Small intestine (tissue), 16 donors: ENCODE measurements at places on chromosomes 4 and X. TPM values are rescaled to one million over a fixed set of nuclear protein-coding genes. Genes with fewer than 3 reads are reported as not detected.
A peak's percentile ranks its signal among the peaks of the same experiment; 100 is the strongest.

Gene PPM1K
- 5.5 TPM for polyA plus RNA-seq

Gene APLN
- polyA plus RNA-seq: 1.2 TPM

- no peaks in the 10 kb centered on the region for H3K36me3 ChIP-seq
- H3K4me1 ChIP-seq: no peaks in the 10 kb centered on the region
- H3K4me3 ChIP-seq: no peak overlapping the region
- no peak overlapping the region for H3K27ac ChIP-seq
Measured at GRCh38 chr4:158051401-158052235, 121.2 kb downstream of the GASK1B start.

Gene DNAAF6
- polyA plus RNA-seq: not detected

GRCh38 chr4:40992472-40993295, 221.7 kb downstream of the APBB2 start:
- H3K4me1 ChIP-seq: no peaks in the 10 kb centered on the region
- H3K36me3 ChIP-seq: no peaks in the 10 kb centered on the region
- no peak for DNase-seq
- H3K4me3 ChIP-seq: no peak overlapping the region
- no peaks in the 10 kb centered on the region for H3K27me3 ChIP-seq
- H3K27ac ChIP-seq: no peak overlapping the region

DNA sequence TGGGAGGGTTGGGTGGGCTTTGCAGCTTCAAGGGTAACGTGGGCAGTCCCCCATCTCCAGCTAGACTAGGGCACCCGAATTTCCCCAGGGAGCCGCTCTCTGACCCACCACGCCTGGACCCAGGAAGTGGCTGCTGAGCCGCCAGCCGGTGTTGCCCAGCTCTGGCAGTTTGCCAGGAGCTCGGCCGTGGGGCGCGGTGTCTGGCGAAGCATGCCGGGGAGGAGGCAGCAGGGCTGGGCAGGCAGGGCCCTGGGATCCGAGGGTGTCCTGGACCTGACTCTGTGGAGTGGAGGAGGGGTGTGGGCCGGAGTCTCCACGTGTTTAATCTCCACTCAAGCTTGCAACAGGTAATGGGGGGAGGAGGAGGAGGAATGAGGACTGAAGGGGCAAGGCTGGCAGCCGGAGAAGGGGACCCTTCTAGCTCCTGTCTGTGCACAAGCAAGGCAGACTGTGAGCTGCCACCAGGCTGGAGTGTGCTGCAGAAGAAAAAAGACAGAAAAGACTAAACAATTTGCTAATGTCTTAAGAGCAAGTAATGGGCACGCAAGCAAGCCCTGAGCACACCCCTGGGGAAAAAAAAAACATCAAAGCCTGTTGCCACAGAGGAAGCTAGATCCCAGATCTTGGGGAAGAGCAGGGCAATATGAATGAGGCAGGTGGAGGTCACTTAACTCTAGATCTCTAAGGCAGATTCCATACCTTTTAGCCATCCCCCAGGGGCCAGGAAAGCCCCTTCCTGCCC, 2.4 kb downstream of the LONRF3 start:
- DNase-seq: peak; percentile 78
- peaks cover 25% of the 10 kb centered on the region for H3K27me3 ChIP-seq
- no peaks in the 10 kb centered on the region for H3K36me3 ChIP-seq

DNA sequence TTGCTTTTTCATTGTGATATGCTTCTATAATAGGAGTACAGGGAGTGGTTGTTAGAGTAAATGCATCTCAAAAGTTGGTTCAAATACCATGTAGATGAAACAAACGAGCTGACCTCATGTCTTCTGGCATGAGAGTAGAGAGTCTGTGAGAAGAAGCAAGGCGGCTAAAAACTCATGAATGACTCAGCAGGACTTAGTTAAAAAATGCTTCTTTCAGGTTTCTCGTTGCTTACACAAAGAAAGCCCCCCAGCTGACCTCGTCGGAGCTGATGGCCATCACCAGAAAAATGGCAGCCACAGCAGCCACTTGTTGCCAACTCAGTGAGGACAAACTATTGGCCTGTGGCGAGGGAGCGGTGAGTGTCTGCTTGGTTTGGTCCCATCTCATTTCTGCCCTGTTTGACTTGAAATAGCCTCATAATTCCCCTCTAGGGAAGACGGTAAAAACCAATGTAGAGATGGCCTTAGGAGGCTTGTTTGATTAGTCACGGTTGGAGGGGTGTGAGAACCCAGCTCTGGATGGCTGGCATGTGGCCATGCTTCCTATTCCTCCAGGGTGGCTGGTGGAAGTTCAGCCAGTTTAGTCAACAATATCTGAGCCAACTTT, 14.5 kb downstream of the AFP start:
- H3K27ac ChIP-seq: no peak overlapping the region
- H3K27me3 ChIP-seq: no peaks in the 10 kb centered on the region
- no peaks in the 10 kb centered on the region for H3K4me1 ChIP-seq
- no peak overlapping the region for H3K4me3 ChIP-seq
- H3K36me3 ChIP-seq: no peaks in the 10 kb centered on the region

Gene GLRB
- not detected for polyA plus RNA-seq

DNA sequence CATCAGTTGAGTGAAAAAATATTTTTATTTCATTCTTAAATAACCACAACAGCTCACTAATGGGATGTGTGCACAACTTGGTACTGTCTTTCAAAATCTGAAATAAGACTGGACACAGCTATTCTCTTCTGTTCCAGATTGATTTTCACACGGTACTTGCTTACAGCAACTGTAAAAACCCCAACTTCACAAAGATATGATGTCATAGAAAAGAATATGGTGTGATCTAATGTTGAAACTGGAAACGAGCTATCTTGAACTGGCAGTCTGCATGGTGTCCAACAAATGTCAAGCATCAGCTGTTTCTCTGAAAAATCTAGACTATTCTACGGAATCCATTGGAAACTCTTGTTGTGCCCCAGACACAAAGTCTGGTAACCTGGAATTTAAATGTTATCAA, 14.7 kb downstream of the HELQ start:
- no peaks in the 10 kb centered on the region for H3K27me3 ChIP-seq
- peaks cover 28% of the 10 kb centered on the region for H3K36me3 ChIP-seq
- H3K4me3 ChIP-seq: no peak overlapping the region
- DNase-seq: no peak

GRCh38 chr4:151955721-151956380, 195.0 kb upstream of the GATB start:
- H3K27ac ChIP-seq: no peak overlapping the region
- no peaks in the 10 kb centered on the region for H3K36me3 ChIP-seq
- H3K27me3 ChIP-seq: no peaks in the 10 kb centered on the region
- H3K4me1 ChIP-seq: no peaks in the 10 kb centered on the region
- H3K4me3 ChIP-seq: no peak overlapping the region

Gene ZFP92
- polyA plus RNA-seq: 0.42 TPM

Gene ARMCX1
- polyA plus RNA-seq: 40.6 TPM

DNA sequence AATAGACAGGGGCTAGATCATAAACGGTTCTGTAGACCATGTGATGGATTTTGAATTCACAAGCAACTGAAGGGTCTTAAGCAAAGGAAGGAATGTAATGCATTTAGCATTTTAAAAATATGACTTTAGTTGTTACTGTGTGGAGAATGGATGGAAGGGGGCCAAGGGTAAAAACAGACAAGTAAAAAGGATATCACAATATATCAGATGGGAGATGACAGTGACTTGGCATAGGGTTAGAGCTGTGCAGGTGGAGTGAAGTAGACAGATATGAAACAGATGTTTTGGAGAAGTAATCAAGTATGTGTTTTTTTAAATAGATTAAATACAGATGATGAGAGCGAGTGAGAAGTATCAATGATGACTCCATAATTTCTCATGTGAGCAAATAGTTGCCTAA, 1116.0 kb upstream of the TENM3 start:
- no peaks in the 10 kb centered on the region for H3K36me3 ChIP-seq
- H3K27me3 ChIP-seq: no peaks in the 10 kb centered on the region
- no peak overlapping the region for H3K4me3 ChIP-seq
- H3K4me1 ChIP-seq: no peaks in the 10 kb centered on the region
- DNase-seq: no peak
- H3K27ac ChIP-seq: no peak overlapping the region
